Esophagus mucosa (tissue), 1 donor: ENCODE measurements at places on chromosomes 13 and 19. TPM values are rescaled to one million over a fixed set of nuclear protein-coding genes. Genes with fewer than 3 reads are reported as not detected.

GRCh38 chr19:38917921-38918491 lies 6.0 kb upstream of the CCER2 start:
- peak; percentile 53 for ATAC-seq

The CELF5 gene
- total RNA-seq, result not detected

The ELL gene
- total RNA-seq, result 7.5 TPM

The RNF113B gene
- total RNA-seq, result not detected

DNA sequence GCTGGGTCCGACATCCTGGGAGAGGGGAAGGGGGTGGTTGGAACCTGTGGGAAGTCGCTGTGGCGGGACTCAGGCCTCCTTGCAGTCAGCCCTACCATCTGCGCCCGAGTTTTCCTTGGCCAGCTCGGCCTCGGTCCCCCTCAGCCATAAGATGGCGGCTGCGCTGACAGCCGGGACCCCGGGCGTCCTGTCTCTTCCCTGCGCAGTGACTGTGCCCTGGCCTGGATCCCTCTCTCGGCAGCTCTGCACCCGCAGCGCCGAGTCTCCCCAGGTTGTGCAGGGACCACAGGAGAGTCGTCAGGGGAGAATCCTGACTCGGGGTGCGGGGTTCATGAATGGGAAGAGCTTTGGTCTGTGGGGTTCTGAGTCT lies 345 bp downstream of the ZNF257 start:
- no peak for ATAC-seq

GRCh38 chr19:29983568-29983967 lies 41.5 kb downstream of the URI1 start:
- no peak for ATAC-seq

The CEACAM7 gene
- total RNA-seq, result 71.9 TPM

GRCh38 chr19:12611361-12611699 lies 610 bp downstream of the ZNF791 start:
- ATAC-seq, result peak; percentile 63

- no peak for ATAC-seq
These were observed 318.2 kb downstream of the MYO16 start for GRCh38 chr13:108947551-108948030.

DNA sequence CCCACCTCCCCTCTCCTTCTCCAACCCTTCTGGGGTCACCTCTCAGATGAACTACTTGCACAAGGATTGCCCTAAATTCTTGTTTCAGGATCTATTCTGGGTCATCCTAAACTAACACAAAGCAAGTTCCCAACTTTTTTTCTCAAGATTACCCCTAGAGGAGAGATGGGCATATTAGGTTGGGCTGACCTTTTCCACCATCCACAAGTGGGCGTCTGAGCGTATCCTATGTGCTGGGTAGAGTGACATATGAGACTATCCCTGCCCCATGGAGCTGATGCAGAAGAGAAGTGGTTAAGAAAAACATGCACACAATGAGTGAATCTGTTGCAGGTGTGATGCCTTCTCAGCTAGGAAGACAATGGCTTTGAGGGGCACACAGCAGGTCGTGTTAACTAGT lies 132.7 kb downstream of the CACNA1A start:
- ATAC-seq, result no peak

GRCh38 chr13:24071423-24072075 lies 89.0 kb upstream of the SPATA13 start:
- ATAC-seq, result peak; percentile 88

The OR4F17 gene
- total RNA-seq, result not detected

The KLK14 gene
- total RNA-seq, result 0.68 TPM

GRCh38 chr19:42282819-42283187 lies 13.8 kb downstream of the CIC start:
- no peak for ATAC-seq

DNA sequence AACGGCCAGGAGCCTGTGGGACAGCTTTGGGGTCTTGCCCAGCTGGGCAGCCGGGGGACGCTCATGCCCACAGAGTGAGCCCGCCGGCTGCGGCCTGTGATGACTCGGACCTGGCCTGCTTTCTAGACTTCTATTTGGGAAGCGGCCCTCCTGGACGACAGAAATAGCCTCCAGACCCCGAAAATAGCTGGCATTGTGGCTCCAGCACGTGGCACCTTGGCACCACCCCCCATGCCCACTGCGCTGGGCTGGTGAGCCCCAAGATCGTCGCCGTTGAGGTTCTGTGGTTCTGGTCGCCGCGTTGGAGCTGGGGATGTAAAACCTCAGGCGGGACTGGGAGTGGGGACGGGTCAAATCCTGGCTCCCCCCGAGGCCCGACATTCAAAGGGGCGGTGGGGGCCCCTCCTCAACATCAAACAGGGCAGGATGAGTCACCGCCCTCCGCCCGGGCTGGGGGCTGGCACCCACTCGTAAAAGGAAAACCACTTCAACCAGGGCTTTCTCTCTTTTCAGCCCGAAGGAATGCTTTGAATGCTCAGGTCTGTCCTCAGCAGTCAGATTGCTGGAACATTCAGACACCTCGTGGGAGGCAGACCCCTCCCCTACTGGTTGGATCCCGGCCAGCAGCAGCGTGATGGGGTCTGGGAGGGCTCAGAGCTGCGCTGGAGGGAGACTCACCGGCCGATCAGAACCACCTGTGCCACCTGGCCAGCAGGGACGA lies 42.1 kb downstream of the GADD45B start:
- no peak for ATAC-seq

DNA sequence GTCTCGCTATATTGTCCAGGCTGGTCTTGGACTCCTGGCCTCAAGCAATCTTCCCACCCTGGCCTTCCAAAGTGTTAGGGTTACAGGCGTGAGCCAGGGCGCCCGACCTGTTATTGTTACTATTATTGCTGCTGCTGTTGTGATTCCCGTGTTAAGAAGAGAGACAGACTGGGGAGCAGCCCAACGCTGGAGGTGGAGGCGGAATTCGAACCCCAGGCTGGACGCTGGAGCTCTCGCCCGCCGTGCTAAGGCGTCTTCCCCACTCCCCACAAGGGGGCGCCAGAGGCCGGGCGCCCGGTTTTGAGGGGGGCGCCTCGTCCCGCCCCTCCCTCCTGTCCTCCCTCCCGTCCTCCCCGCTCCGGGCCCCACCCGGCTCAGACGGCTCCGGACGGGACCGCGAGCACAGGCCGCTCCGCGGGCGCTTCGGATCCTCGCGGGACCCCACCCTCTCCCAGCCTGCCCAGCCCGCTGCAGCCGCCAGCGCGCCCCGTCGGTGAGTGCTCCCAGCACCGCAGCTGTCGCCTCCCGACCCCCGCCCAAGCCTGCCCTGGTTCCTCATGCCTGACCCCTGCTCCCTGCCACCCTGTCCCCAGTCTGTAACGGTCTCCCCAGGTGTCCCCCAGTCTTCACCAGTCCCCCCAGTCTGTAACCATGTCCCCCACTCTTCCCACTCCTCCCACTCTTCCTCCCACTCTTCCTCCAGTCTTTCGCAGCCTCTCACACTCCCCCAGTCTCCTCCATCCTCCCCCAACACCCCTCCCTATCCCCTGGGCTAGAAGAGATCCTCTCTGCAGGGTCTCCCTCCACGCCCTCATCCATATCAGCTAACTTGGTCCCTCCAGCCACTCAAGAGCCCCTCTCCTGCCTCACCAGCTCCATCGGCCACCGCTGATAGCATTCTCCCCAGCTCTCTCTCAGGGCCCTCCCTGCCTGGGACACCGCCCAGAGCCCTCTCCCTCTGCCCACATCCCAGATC lies at the start of gene EHD2:
TSS of gene EHD2 (plus strand) at position 377 of the 976 bp plus-strand sequence. CDS start 3,191 bp downstream, outside the sequence.
- ATAC-seq, result peak; percentile 87

The FAM216B gene
- not detected for total RNA-seq

The FAM124A gene
- 0.72 TPM for total RNA-seq

- no peak for ATAC-seq
These were observed 29.1 kb upstream of the CSNK1A1L start for GRCh38 chr13:37134411-37135041.

DNA sequence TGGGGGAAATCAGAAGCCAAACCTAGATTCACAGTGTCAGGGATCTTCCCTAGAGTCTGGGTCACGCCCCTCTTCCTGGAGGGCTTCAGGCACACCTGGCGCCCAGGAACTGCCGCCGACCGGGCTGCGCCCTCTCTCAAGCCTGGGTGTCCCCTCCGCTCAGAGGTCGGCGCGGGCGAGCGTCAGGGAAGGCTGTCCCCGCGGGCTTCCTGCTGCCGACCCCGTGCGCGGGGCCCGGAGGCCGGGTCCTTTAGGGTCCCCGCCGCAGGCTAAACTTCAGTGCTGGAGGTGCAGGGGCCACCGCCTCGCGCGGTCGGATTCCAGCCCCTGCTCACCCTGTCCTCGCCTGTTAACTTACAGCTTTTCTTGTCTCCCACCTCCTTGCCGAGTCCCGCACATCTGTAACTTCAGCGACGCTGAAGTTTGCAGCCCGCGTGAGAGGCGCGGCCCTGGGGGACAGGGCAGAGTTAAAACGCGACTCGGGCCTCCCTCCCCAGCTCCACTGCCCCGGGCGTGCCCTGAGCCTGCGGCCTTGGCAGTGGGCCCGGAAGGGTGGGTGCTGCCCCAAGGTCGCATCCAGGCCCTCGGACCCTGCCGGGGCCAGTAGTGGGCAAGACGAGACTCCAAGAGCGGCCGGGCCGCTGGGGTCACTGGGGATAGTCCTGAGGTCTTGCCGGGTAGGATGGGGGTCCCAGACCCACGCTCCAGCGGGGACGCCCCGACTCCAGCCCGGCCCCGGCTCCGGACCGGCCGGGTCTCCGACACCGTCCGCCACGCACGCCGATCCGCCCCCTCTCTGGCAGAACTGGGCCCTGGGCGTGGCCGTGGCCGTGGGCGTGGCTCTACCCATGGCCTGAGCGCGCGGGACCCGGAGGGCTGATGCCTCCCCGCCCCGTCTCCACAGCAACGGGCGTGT lies 95.6 kb upstream of the ZNF98 start:
- no peak for ATAC-seq

DNA sequence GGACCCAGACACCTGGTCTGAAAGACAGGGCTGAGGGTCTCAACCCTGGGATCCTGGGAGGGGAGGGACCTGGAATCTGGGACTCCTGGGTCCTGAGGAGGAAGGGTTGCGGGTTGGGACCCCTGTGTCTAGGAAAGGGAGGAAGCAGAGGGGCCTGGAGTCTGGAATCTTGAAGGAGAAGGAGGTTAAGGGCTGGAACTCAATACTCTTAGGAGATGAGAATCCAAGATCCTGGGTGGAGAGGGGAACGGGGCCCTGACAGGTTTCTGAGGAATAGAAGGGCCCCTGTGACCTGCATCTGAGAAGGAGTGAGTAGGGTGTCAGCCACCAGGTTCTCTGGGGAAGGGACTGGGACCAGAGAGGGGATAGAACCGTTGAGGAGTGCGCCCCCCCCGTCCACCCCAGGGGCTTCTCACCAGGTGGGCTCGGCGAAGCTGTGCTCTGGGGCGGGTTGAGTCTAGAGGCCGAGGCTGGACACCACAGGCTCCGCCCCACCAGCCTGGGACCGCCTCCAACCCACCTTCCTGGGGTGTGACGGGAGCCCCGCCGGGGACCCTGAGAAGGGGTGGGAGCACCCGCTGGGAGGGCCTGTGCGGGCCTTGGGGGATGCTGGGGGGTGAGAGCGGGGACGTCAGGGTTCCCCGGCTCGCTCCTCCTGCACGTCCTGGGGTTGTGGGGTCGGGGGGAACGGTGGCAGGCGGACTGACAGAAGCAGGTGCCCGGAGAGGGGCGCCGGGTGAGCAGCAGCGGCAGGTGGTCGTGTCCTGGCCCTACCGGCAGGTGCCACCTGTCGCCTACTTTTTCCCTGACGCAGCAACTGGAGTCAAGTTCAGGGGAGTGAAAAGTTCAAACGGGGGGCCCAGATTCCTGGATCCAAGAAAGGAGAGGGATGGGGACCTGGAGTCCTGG lies at the start of gene MAMSTR:
TSS of gene MAMSTR (minus strand) at position 463 of the 909 bp plus-strand sequence. CDS start 694 bp downstream, outside the sequence.
- ATAC-seq, result no peak
